Stimulated activated CD4-positive, alpha-beta T cell treated with anti-CD3 and anti-CD28 coated beads, TNF-alpha, amount 100 ng/mL, for 4 hours (primary cell): ENCODE measurements at places on chromosomes 5 and 9.

DNA sequence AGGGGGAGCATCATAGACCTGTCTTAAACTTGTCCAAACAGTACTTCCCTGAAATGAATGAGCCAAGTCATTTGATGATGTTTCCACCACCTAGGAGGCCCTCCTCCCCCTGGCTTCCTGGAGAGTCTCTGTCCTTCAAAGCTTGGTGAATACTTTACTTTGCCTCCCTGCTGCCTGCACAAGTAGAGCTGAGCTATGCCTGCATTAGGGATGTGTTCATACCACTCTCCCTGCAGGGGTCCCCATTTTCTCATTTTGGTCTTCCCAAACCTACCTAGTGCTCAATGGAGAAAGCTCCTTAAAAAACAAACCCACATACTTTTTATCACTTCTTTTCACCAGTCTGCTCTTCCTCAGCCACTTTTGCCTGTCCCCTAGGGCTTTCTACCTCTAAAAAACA lies 7.7 kb downstream of the CCNI2 start:
- no peak for DNase-seq

DNA sequence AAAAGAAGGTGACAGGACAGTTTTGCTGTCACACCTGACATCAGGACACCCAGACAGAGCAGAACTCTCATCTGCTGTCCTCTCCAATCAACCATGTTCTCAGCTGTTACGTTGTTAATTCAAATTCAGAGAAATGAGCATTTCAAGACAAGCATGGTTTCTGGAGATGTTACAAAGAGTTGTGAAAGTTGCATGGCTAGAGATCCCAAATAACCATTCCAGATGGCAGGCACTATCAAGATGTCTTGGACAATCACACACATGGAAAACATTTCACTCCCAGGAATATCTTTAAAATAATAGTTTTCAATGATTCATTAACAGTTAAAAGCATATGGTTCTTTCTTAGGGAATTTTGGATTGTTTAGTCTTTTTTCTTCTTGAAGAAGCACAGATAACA lies 533.1 kb downstream of the AGTPBP1 start:
- DNase-seq = no peak

GRCh38 chr9:4170231-4170630 lies 129.6 kb downstream of the GLIS3 start:
- no peak for DNase-seq

GRCh38 chr5:61625137-61625561 lies 293.1 kb downstream of the ZSWIM6 start:
- DNase-seq = no peak

GRCh38 chr5:92581249-92581648 lies 999.8 kb downstream of the NR2F1-AS1 start:
- DNase-seq = no peak

GRCh38 chr5:179131321-179131835 lies 71.2 kb downstream of the ZNF354C start:
- no peak for DNase-seq

- no peak for DNase-seq
These were observed 21.9 kb downstream of the CD14 start for GRCh38 chr5:140611020-140611521.

DNA sequence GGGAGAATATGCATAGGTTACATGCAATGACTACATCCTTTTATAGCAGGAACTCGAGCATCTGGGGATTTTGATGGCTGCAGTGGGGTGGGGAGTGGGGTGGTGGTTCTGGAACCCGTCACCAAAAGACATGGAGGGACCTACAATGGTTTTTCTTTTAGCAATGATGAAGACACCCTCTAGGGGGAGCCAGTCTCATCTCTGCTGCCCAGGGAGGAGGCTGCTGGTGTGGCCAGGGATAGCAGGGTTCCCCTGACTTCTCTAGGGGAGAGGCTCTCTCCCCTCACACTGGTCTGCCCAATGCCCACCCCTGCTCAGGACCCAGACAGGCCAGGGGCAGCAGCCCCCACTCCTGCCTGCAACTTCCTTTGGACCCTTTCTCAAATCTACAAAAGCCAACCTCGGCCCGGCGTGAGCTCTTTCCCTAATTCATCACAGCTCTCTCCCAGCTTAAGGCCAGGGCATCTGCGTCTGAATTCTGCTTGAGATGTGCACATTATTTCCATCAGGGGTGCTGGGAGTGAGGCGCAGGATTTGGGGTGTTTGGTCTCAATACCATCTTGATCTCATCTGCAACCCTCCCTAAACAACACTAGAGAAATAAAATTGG lies 73.6 kb upstream of the RETREG1 start:
- no peak for DNase-seq

DNA sequence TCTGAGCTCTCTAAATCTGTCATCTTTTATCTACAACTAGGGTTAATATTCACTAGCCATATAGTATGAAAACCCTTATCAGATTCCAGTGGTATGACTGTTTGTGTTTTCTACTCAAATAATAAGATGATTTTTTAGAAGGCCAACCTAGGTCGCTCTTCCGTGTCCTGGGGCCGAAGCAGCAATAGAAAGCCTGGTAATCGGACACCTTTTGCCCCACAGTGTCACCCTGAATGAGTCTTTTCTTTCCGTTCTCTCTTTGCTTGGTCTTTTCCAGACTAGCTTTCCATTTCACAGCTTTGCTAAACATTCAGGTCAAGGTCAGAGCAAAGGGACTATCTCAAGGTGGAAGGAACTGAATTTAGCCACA lies 243.3 kb upstream of the ANKRD55 start:
- no peak for DNase-seq

DNA sequence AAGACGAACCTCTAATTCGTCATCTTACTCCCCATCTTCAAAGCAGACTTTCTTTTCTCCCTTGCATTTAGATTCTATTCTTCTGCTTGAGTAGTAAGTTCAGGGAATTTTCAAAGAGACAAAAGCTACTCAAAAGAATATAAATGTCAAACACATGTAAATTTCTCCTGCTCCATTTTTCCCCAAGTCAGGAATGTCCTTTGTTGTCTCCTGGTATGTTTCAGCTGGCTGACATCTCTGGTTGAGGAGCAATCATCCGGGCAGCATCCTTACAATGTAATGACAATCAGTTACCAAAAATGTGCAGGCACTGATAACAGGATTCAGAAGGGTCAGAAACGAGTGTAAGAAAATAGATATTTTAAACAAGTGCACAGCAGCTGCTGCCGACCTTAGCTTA lies 47.6 kb upstream of the PPP1R2B start:
- no peak for DNase-seq

- DNase-seq = no peak
These were observed 53.1 kb downstream of the RNF130 start for GRCh38 chr5:180018347-180019060.

DNA sequence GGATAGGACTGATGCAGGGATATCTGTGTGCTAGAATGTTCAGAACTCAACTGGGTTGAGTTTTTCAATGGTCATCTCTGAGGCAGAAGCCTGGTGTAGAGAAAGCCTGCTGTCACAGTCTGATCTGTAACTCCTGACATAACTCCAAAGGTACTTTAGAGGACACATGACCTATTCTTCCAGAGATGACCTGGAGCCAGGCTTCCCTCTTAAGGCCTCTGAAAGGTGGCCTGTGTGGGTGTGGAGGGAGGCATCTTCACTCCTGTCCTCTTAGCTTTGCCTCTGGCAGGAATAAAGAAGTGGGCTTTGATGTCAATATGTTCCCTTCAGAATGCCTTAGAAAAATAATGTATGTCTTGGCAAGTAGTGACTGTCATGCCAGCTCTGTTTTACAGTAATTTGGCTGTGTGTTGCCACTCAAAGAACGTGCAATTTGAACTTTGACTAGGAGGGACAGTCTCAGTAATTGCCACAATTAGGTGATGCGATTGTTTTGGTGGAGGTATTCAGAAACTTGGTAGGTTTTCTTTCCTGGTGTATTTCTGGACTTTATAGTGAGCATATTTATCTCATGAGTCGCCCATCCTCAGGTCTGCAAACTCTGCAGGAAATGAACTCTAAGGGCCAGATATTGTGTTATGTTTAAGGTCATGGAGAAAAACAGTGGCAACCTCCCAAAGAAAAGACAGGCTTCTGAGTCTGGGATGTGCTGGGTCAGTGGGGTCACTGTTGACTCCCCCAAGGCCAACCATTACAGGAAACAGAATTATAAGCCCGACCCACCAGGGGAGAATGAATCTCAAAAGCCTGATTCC lies 3.2 kb upstream of the C5orf63 start:
- DNase-seq = no peak

DNA sequence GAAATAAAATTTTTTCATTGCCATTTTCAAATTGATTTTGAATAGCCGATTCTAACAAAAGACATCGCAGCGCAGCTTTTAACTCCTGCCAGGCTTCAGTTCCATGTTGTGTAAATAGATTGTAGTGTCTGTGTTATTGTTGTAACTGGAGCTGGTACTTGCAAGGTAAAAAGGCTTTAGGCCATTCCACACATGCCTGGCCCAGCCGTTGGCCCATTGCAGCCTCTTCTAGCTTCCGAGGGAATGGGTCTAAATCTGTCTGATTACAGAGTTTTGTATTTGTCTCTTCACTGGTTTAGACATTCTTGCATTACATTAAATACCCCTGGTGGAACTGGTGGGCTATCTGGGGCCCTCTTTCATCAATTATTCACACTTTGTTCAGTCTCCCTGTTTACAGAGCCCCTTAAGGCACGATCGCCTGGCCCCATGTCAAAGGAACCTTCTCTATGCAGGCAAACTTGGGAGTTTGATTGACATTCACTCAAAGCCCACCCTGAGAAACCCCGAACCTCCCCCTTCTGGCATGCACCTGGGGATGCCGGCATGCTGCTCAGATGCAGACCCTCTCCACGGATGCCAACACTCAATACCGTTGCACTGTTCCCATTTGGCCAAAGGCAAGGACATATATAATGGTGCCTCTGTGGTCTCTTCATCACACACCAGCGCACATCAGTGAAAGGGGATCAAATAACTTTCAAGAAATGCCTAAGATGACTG lies 281.7 kb upstream of the IRX2 start:
- DNase-seq = no peak

GRCh38 chr5:120358949-120359348 lies 105.2 kb upstream of the PRR16 start:
- DNase-seq = no peak

- no peak for DNase-seq
These were observed 509.5 kb upstream of the PAPPA start for GRCh38 chr9:115643948-115644727.

DNA sequence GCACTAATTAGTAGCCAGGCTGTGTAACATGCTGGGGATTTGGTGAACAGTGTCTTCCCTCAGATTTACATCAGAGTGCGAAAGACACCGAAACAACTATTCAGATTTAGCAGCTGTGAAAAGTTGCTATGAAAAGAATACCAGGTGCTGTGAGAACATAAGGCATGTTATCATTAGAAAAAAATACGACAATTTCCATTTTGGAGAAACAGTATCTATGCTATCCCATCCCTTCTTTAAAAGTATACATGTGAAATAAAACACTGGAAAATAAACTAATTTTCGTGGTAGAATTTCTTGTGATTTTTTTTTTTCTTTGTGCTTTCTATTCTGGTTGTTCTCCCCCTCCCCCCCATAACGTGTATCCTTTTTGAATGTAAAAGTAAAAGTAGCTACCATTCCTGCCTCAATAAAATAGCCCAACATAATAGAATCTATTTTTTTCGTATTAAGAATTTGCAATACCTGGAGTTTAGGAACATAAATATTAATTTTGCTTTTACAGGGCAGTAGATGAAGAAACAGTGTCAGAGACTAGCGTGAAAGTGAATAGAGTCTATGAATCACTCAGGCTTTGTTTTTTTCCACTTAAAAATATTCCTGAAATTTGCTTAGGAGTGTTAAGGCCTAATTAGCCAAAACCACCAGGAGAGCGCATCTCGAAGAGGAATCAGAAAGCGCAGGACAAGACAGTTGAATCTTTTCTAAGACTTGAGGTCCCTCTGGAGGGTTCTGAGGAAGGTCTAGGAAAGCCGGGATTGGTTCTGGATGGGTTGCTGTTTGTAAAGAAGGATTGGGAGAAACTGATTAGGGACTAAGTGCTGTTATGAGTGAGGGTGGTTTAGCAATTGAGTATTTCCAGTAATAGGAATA lies 813 bp upstream of the SLU7 start:
- DNase-seq = no peak

- no peak for DNase-seq
These were observed 18.5 kb upstream of the SLC12A7 start for GRCh38 chr5:1130218-1130946.

- DNase-seq = no peak
These were observed 33.4 kb upstream of the SPATA31E1 start for GRCh38 chr9:87849144-87849758.

GRCh38 chr9:120692901-120693699 lies 21.2 kb downstream of the MEGF9 start:
- no peak for DNase-seq

DNA sequence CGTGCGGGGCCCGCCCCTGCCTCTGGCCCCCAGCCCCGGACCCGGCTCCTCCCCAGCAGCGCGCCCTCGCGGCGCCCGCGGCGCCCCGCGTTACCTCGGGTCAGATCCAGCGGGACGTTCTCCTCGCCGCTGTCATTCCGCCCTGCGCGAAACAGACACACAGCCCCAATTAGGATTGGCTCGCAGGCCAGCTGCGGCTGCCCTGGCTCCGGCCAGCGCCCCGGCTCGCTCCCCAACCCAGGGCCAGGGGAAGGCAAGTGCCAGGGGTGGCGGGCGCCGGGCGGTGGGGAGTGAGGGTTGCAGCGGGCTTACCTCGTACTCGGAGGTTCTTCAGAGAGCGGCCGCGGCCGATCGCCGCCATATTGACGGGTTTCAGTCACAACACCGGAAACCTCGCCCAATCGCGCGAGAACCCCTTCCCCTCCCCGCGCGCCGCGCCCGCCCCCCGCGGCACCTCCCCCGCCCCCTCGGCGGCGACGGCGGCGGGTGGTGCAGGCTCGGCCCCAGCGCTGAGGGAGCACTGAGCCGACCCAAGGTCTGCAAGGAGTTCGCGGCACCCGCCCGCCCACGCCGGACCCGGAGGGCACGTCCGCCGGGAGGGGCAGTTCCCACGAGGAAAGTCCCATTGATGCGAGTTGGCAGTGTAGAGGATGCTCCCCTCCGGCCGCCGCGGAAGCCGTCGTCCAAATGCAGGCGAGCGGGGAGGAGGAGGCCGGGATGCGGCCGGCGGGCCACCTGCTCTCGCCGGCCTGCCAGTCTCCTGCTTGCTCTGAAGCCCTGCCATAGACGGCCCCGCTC lies at the start of gene RICTOR:
TSS of gene RICTOR (minus strand) at position 383 of the 798 bp plus-strand sequence. CDS start at position 361, 22 bp downstream.
- DNase-seq = peak; percentile 90

GRCh38 chr9:7315746-7316145 lies 483.8 kb downstream of the DMAC1 start:
- DNase-seq = no peak

- DNase-seq = no peak
These were observed 126.0 kb downstream of the TMEM174 start for GRCh38 chr5:73298772-73299630.
